Midbrain (tissue), 1 donor: ENCODE measurements at places on chromosomes 2 and 18.

DNA sequence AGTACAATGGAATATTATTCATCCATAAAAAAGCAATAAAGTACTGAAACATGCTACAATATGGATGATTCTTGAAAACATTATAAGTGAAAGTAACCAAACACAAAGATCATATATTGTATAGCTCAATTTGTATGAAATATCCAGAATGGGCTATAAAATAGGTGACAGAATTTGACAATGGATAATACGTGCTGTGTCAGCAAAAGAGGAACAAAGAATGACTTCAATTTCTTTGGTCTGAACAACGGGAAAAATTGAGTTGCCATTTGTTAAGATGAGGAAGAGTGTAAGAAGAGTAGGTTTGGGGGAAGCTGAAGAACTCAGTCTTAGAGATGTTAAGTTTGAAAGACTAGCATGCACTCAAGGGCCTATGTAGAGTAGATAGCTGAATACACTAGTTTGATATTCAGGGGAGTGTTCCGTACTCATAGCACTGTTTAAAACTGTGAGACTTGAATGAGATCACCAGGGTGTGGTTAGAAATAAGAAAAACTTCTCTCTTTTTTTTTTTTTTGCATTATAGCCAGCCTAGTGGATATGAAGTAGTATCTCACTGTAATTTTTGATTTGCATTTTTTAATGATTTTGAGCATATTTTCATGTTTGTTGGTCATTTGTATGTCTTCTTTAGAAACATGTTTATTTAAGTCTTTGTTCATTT, 213.6 kb downstream of the NR4A2 start:
- DNase-seq: no peak

DNA sequence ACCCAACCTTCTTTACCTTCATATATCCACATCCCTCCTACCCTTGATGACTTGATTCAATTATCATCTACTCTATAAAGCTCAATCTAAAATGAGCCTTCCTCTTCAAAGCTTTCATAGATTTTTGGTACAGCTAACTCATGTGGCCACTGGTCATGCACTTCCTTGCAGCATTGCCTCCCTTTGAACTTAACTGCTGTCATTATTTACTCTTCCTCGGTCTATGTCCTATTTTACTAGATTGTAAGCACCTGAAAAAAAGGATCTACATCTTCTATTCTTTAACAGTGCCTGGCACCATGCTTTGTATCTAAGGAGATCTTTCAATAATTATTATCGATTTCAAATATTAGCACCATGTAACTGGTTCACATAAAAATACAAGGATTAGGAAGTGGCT, 30.6 kb downstream of the MDH1 start:
- no peak for DNase-seq

GRCh38 chr2:112784199-112785189, at the start of gene IL1A:
IL1A (minus strand) TSS chr2:112784493; CDS start chr2:112783770, 723 bp downstream.
- no peak for DNase-seq

GRCh38 chr2:3574155-3574554, 905 bp upstream of the RPS7 start:
- DNase-seq: no peak

DNA sequence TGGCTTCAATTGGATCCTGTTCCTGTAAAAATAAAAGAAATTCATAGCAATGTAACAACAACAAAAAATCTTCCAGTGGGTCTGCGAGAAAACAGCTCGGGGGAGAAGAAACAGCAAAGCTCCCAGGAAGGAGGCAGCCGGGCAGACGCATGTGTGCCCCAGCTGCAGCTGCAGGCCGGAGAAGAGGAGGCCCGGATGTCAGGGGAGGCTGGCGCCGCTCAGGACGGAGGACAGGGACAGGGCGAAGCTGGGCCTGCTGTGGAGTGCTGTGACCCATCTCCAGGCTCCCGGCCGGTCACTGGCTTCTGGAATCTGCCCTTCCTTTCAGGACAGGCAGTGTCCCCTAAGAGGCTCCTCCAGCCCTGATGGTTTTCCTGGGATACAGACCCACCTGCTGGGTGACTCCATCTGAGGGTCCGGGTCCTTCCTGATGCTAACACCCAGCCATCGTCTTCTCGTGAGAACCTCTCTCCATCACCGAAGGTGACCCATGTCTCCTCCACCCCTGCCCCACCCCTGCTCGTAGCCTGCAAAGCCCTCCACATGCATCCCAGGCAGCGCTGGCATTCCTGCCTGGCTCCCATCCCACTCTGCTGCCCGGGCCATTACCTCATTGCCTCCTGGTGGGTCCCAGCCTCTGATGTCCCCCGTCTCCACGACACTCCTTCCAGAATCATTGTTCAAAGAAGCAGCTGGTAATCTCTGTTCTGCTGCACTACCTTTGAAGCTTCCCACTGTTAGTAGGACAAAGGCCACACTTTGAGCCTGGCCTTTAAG, 145.4 kb upstream of the TWIST2 start:
- no peak for DNase-seq

GRCh38 chr2:72081451-72081850, 66.2 kb downstream of the CYP26B1 start:
- DNase-seq: no peak

DNA sequence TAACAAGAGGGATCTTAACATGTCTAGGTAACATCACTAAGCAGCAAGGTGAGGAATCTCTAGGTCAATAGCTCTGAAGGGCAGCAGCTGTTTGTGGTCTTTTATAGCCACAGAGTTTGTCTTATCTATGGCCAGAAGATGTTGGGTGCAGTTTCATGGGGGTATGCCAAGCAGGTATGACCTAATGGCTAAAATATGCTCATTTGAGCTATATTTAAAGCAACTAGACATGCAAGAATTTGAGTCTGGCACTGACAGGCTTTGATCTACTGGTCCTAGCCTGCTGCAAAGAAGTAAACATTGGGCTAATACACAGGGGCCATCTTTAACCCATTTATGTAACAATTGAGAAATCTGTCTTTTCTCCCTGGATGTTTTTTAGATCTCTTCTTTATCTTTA, 13.9 kb upstream of the UGP2 start:
- DNase-seq: no peak

DNA sequence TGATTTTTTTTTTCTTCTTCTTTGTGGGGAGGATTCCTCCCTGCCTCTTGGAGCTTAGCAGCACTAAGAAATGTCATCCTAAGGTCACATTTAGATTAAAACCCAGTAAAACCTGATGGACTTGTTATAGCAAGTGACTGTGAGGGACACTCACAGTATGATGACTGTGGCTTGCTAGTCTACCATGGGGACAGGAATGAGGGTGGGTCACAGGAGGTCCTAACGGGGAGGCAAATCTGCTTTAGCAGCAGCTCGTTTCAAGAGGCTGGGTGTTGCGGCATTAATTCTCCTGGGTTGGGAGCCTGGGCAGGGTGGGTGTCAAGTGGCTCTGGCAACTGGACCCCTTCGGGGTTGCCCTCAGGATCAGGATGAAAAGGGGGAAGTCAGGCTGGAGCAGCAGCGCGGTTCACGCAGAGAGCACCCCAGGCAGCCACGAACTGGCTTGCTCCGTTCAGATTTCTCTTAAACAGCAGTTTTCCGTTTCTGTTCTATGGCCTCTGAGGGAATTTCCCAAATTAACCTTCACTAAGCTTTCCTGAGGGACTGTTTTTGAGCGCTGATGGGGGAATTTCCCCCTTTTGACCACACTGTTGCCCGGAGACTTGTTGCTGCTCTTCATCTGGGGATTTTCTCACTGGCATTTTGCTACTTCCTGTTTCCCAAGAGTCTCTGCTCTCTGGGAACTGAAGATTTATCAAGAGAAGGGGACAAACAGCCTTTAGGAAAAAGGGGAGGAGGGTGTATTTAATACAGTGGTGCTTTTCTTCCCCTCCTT, 59.8 kb upstream of the PELI1 start:
- peak; percentile 56 for DNase-seq

GRCh38 chr2:120750488-120751210, 15.0 kb downstream of the GLI2 start:
- DNase-seq: no peak

DNA sequence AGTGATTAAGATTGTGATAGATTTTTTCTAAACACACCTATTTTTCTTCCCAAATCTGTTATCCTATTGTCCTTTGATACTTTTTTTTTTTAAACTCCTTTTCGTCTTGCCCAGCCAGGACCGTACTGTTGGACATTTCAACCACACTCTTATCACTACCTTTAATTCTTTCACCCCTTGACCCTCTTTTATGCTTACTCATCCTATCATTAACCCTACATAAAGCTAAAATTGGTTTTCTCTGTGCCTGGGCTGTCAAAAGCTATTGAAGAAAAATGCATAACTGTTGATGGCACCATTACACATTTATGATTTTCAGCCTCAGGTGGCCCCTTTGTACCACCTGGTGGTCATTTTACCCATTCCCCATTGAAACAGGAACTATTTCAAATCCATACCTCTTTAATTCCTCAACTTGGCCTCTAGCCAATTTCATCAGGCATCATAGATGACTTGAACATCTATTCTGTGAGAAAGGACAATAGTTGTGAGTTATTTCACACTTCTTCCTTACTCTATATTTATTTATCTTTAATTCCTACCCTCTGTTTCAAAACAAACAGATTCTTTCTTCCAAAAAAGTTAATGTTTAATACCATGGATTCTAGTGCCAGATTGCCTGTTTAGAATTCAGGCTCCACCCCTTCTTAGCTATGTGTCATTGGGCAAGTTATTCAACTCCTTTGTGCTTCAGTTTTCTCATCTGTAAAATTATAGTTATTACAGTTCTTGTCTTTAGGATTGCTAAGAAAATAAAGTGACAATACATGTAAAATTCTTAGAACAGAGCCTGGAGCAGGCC, 258.6 kb downstream of the CAMKMT start:
- DNase-seq: no peak

DNA sequence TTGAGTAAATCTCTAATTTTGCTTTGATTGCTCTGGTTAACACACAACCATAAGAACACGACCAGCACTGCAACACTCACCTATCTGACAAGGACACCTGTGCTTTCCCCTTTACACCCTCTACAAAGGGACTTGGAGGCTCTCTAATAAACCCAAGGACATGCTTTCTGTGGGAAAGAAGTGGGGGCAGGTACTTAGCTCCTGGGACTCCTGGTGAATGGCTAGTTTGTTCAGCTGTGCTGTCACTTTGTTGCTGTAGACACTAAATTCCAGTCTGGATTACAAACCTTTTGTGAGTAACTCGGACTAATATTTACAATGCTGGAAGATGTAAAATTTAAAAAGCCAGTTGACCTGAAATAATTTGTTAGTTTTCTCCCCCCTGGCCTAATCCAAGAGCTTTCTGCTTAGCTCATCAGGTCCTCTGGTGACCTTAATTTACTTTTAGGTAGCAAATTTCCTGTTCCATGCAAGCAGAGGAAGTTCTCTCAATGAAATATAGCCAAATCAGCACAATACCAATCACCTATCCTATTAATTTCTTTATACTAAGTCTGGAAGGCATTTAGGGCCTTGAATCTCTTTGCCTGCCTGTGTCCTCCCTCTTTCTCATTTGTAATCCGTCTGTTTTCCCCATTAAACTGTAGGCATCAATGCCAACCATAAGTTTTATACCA, 67.5 kb downstream of the PLCL1 start:
- DNase-seq: no peak

DNA sequence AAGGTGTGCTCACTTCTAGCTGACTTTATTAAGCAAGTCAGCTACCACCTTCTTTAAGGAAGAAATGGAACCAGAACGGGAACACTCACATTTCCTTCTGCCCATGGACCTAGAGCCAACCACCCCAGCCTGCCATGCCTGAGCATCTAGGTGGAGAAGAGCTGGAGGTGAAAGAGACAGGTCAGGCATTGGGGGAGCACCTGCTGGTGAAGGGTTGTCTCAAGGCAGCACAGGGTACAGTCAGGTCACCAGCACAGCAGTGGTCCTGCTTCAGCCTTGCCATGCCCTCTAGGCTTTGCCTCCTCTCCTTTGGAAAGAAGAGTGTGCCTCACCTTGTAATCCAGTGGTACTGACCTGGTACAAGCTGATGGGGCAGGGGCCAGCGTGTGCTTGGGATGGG, 107.9 kb downstream of the KCNF1 start:
- no peak for DNase-seq

DNA sequence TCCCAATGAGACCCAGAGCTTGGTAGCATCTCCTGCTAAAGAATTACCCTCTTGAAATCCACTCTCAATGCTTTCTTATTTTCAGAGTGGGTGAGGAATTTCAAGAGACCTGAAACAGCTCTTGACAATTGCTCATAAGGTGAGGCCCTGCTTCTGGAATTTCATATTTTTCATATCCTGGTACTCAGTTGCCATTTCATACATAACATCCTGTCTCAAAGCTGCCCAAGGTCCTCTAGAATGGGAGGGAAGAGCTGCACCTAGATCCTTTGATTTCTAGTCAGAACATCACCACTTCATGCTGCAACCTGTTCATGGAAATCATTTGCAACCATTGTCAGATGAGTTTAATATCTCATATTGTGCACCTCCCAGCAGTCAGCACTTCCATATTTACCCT, 404.8 kb upstream of the GALNT5 start:
- no peak for DNase-seq

- DNase-seq: peak; percentile 68
Observed at GRCh38 chr2:119407430-119408220, 24.0 kb upstream of the TMEM37 start.

DNA sequence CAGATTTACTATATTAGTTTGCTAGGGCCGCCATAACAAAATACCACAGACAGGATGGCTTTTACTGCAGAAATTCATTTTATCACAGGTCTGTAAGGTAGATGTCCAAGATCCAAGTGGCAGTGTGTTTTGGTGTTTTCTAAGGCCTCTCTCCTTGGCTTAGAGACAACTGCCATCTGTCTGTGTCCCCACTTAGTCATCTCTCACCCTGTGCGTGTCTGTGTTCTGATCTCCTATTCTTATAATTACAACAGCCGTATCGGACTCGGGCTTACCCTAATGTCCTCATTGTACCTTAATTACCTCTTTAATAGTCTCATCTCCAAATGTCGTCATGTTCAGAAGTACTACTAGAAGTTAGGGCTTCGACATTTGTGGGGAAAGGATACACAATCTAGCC, 362.3 kb upstream of the CDH19 start:
- no peak for DNase-seq

DNA sequence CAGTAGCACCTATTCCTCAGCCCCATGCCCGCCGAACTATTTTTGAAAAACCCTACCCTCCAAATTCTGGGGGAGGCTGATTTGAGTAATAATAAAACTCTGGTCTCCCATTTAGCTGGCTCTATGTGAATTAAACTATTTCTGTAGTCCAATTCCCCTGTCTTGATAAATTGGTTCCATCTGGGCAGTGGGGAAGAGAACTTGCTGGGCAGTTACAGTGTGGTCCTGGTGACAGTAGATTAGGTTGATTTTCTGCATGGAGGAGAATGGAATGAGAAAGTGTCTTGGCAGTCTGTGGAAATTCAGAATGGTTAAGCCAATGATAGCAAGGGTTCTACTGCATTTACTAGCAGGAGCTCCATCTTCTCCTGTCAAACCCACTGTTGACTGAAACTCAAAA, 95.0 kb downstream of the SPP2 start:
- no peak for DNase-seq

DNA sequence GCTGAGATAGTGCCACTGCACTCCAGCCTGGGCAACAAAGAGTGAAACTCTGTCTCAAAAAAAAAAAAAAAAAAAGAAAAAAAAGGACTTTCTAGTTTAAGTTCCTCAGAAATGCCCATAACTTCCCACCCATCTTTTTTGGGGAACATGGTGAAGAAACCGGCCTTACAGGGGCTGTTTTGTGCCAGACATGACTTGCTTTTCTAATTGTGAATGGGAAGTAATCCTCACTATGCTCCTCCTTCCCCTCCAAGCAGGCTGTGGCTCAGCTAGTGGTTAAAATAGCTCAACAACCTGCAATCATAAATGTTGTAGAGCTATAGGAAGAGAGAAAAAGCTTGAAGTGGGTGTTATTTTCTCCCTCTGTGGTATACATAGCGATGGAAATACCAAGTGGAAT, 34.1 kb upstream of the OLA1 start:
- no peak for DNase-seq
